Motor neuron (in vitro differentiated cells): ENCODE measurements at places on chromosomes 5 and 9. TPM values are rescaled to one million over a fixed set of nuclear protein-coding genes. Genes with fewer than 3 reads are reported as not detected.

DNA sequence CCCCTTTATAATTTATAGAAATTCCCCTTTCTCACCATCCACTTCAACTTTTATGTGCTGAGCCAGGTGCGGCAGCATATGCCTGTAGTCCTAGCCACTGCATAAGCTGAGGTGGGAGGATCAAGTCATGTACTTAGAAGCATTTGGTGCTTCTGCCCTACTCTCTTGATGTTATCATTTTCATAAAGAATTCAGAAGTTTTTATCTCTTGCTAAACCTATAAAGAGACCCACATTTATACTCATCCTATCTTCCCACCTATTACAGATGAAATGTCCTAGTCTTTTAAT, 18.5 kb downstream of the HMMR start:
- ATAC-seq: peak; percentile 34

- peak; percentile 49 for ATAC-seq
These were observed 42.8 kb downstream of the CAMSAP1 start for GRCh38 chr9:135864447-135865049.

GRCh38 chr9:35937227-35937626, 20.7 kb downstream of the OR2S2 start:
- no peak for ATAC-seq

DNA sequence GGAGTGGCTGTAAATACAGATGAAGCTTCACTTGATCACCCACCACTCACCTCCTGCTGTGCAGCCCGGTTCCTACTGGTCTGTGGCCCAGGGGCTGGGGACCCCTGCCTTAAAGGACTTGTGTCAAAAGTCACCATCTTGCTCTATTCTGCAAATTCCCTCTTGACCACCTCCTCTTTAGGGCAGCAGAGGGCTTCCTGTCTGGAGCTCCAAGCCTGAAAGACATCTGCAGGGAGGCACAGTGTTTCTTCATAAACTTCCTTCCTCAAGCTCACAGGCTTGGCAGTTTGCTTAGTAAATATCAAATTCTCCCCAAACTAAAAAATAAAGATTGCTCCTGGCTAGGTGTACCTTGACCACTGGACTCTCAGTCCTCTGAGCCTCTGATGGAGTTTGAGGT, 104.4 kb downstream of the FRMD3 start:
- no peak for ATAC-seq

- no peak for ATAC-seq
These were observed 249.2 kb upstream of the CCNH start for GRCh38 chr5:87661784-87662566.

GRCh38 chr5:120082316-120083068, 381.6 kb upstream of the PRR16 start:
- ATAC-seq: no peak

DNA sequence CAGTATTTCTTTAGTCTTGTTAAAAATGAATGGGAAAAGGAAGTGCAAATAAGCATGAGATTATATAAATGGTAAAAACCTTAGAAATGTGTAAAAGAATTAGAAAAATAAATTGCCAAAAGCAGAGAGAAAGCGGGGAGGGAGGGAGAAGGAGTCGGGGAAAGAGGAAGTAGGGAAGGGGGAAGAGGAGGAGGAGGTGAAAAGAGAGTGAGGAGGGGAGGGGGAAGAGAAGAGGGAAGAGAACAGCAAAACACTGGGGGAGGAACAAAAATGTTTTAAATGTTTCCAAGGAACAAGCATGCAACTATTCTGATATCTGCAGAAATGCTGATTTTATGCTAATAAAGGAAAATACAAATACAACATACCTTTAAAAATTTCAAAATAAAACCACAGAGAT, 317.5 kb downstream of the PIK3R1 start:
- no peak for ATAC-seq

DNA sequence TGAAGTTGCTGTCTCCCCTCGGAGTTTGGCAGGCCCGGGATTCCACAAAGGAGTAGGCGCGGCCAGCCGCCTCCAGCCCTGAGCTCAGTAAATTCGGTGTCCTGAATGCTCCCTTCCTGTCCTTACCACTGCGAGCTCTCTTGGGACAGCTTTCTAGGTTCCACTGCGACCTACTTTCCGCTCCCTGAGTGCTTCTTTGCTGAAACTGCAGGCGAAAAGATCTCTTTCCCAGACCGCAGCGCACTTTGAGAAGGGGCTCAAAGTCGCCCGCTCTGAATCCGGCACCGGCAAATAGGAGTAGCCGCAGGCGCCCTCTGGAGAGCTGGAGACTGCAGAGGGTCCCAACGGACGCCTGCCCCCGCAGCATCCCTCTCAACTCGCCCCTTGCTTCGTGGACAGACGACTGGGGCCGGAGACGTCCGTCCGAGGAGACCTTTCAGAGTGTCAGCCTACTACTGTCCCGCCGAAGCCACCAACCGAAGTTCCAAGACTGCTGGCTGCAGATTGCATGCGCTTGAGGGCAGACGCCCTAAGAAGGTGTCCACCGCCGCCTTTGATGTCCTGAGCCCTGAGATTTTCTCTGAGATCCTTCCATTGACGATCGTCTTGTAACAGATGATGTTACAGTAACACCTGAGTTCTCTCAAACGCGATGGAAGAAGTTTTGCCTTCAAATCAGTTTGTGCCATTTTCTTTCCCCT, 96.0 kb downstream of the ANXA2R start:
- ATAC-seq: peak; percentile 63

DNA sequence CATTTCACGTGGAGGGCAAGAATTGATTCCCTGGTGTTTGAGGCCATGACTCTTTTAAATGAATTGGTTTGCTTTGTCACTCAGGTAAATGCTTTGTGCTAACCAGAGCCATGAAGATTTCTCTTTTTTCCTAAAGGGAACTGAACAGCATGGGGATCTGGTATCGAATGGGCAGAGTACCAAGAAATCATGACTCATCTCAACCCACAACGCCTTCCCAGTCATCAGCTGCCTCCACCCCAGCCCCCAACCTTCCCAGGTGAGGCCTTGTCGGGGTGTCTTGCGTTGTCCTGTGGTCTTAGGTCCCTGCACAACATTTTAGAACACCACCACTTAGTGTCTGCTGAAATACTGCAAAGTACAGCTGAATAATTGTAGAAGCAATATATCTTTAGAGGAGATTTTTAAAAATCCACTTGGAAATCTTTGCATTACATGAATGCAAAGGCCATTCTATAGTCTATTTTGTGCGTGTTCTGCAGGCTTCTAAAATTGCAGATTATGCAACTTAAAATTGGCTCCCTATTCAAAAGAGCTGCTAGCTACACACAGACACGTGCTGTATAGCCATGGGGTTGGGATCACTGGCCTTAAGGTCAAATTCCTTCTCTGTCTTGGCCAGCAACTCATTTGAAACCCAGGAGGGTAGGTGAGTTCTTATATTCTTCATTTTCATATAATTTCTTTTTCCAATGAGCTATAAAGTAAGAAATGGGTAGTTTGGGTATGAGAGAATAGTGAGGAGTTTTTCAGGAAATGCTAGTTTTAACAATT, 69.0 kb downstream of the MVB12B start:
- ATAC-seq: peak; percentile 43

- no peak for ATAC-seq
These were observed 1.3 kb downstream of the DMRT1 start for GRCh38 chr9:842635-843426.

- no peak for ATAC-seq
These were observed 381.1 kb upstream of the CDH10 start for GRCh38 chr5:25025831-25026230.

DNA sequence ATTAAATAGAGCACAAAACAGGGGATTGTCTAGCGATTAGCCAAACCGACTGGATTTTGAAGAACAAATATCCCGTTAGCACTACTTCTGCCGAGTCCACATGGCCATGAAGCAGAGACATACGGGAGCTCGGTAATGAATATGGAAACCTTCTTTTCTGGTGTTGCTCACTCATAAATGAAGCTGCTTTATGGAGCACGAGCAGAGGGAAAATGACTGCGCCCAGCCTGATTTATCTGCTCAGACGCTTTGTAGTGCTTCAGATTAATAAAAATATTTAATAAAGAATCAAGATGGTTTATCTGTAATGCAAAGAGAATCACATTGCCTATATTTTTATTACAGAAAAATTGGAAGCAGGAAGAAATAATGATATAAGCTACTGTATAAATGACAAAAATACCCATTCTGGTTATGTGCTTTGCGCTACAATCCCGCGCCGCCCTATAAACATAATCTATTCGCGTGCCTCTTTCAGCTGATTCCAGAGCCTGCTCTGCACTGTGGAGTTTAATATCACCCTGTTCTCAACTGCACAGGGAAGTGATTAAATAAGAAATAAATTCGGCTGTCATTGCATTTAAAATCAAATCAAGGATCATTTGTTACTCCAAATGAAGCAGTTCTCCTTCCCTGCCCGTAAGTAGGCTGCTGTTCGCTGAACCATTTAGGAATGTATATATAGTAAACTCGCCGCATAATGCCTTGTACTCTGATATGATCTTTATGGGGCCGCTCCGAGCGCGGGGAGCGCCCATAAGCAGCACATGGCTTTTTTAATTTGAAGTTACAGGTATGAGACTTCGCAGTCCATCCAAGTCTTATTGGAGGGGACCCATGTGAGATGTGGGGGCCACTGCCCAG, 22.3 kb upstream of the UBAC1 start:
- ATAC-seq: peak; percentile 9

DNA sequence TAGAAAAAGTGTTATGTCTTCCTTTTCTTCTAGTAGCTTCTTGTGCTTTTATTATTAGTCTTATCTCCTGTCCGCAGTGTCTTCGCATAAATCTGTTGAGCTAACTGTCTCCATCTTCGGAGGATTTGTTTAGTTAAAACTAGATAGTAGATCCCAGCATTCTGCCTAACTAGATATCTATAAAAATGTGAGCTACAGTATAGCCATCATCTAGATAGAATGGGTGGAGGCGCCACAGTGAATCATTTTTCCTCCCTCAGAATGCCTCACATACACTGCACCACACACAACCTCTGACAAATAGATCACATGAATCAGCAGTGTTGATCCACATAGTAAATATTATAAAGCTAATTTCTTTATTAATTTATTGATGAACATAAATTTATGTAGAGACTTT, 220.3 kb upstream of the GAS1 start:
- ATAC-seq: no peak

Gene SEMA6A
- total RNA-seq: 2.6 and 3.2 TPM in 2 replicates

Gene LECT2
- total RNA-seq: 0.81 TPM in 1 of 2 replicates, not detected in the other

Gene RALGPS1
- 3.9 and 4.4 TPM in 2 replicates for total RNA-seq

Gene DIRAS2
- total RNA-seq: not detected in 2 replicates

Gene MOB3B
- total RNA-seq: 3.7 and 3.8 TPM in 2 replicates

Gene PCDHB13
- total RNA-seq: 1.8 and 2.0 TPM in 2 replicates
